ENCODE measurements at places on chromosomes 3 and 15. TPM values are rescaled to one million over a fixed set of nuclear protein-coding genes. Genes with fewer than 3 reads are reported as not detected.

EPB42 gene
- polyA plus RNA-seq: not detected

ELP6 gene
- 32.8 TPM for polyA plus RNA-seq

PLA2G4D gene
- polyA plus RNA-seq: not detected

ADCY5 gene
- 17.1 TPM for polyA plus RNA-seq

DNAJA4 gene
- 23.7 TPM for polyA plus RNA-seq

ADAMTSL3 gene
- polyA plus RNA-seq: 0.96 TPM

C3orf85 gene
- not detected for polyA plus RNA-seq

ANKRD34C gene
- polyA plus RNA-seq: 0.20 TPM

ISLR2 gene
- 0.43 TPM for polyA plus RNA-seq

PLCB2 gene
- polyA plus RNA-seq: 8.6 TPM

NAA50 gene
- polyA plus RNA-seq: 62.5 TPM

CD96 gene
- polyA plus RNA-seq: 0.41 TPM

FOXP1 gene
- 31.7 TPM for polyA plus RNA-seq

GOLGA8T gene
- 0.17 TPM for polyA plus RNA-seq

GREM1 gene
- 0.69 TPM for polyA plus RNA-seq

GXYLT2 gene
- 9.4 TPM for polyA plus RNA-seq

INSYN1 gene
- 11.9 TPM for polyA plus RNA-seq

UNC13C gene
- 0.30 TPM for polyA plus RNA-seq

MB21D2 gene
- polyA plus RNA-seq: 7.1 TPM

CIDEC gene
- polyA plus RNA-seq: not detected

MUC20 gene
- 1.5 TPM for polyA plus RNA-seq

RTP3 gene
- not detected for polyA plus RNA-seq

CASR gene
- 1.5 TPM for polyA plus RNA-seq

PIGB gene
- 13.5 TPM for polyA plus RNA-seq

DMXL2 gene
- polyA plus RNA-seq: 17.6 TPM

TUSC7 gene
- not detected for polyA plus RNA-seq

ADAM10 gene
- 60.2 TPM for polyA plus RNA-seq

KCNAB1 gene
- polyA plus RNA-seq: 3.5 TPM

ZNF620 gene
- polyA plus RNA-seq: 3.1 TPM

SLC27A2 gene
- 0.82 TPM for polyA plus RNA-seq

TSC22D2 gene
- polyA plus RNA-seq: 23.1 TPM

ZNF660 gene
- polyA plus RNA-seq: 6.7 TPM

Data from ovary (tissue), 10 donors.